ENCODE measurements at places on chromosomes 5 and 9.

DNA sequence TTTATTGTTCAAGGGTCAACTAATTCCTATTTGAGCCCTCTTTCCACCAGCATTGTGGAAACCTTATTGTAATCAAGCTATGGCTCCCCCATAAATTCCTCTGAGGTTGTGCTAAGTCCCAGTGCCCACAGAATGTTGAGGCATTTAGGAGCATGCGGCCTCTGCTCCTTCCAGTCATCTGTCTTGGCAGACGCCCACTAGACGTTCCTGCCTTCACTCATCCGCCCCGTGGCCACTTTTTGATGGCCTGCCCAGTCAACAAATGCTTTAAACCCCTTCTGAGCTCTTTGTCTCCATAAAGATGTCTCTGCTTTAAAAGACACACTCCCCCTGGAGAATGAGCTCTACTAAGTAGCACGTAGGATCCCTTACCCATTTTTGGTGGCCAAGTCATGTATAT is 104.7 kb downstream of the GAS1 start:
- no peak for DNase-seq

- DNase-seq = no peak
Measured at GRCh38 chr9:128254855-128255759, 20.7 kb downstream of the GOLGA2 start.

DNA sequence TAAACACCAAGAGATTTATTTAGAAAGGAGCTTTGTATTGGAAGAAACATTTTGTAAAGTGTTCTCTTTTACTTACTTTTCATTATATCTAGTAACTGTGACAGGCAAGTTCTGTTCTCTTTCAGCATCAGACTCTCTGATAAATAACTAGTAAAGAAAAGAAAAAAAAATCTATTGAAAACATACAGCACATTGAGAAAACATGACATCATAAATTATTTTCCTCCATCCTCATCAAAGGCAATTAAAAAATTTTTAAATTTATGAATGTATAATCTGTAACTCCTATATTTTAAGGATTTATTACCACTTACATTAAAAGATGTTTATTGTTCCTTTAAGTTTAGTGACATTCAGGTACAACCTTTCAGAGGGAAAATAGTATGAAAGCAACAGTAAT is 11.1 kb downstream of the CCNH start:
- DNase-seq = no peak

GRCh38 chr5:180313677-180314505 is 22.0 kb upstream of the MAPK9 start:
- DNase-seq = no peak
